Right atrium auricular region (tissue), 2 donors: ENCODE measurements at places on chromosomes 4 and X. TPM values are rescaled to one million over a fixed set of nuclear protein-coding genes. Genes with fewer than 3 reads are reported as not detected.

DNA sequence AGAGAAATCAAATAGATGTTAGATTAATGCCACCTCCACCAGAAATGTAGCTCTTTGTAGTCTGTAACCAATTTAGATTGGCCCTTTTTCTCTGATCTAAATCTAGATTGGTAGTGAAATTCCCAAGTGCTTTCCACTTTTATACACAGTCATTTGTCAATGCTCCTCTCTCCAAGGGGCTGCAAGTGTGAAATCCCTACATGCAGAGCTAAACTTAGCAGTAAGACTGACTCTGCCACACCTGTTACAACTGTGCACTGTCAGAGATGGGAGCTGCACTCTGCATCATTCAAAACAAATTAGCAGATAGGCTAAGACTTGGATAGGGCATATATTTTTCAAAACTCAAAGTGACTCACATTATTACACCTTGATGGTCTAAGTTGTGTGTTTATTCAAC is 9.1 kb downstream of the SERTM2 start:
- no peak overlapping the region for H3K4me3 ChIP-seq
- no peak overlapping the region for H3K27ac ChIP-seq
- H3K4me1 ChIP-seq = no peaks in the 10 kb centered on the region

The NDNF gene
- 5.4 TPM for total RNA-seq

The TCEAL7 gene
- total RNA-seq = 8.0 TPM

- H3K27ac ChIP-seq = peak overlapping the region; percentile 75
- no peaks in the 10 kb centered on the region for H3K27me3 ChIP-seq
- no peak overlapping the region for H3K4me3 ChIP-seq
- H3K36me3 ChIP-seq = no peaks in the 10 kb centered on the region
- peaks cover 14% of the 10 kb centered on the region for H3K4me1 ChIP-seq
- no peak for DNase-seq
These were observed 79.2 kb downstream of the TMEM164 start for GRCh38 chrX:110082161-110082560.

The CLDN22 gene
- not detected for total RNA-seq

The MORC4 gene
- total RNA-seq = 3.6 TPM

DNA sequence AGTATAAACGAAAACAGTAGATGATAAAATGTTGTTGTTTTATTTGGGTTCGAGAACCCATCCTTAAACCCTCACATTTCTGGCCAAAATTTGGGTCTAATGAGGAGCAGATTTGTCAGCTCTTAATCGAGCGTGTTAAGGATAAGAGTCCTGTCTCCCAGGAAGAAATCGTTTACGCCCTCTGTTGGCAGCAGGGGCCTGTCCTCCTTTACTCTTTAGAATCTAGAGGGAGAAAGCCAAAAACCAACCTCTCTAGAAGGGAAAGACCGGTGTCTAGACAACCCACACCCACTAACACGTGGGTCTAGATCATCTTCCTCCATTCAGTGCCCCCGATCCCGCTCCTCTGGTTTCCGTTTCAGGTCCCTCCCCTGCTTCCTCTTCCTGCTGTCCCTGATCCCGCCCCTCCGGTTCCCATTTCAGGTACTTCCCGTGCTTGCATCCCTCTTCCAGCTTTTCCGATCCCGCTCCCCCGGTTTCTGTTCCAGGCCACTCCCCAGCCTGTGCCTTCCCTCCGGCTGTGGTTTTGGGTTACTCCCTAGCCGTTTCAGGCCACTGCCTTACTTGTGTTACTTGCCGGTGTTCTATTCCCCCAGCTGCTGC is 339.1 kb downstream of the PAPSS1 start:
- no peak overlapping the region for H3K27ac ChIP-seq
- no peaks in the 10 kb centered on the region for H3K27me3 ChIP-seq
- no peak overlapping the region for H3K4me3 ChIP-seq
- DNase-seq = no peak
- no peaks in the 10 kb centered on the region for H3K4me1 ChIP-seq
